ENCODE measurements at places on chromosomes 1 and 21. TPM values are rescaled to one million over a fixed set of nuclear protein-coding genes. Genes with fewer than 3 reads are reported as not detected.

OR2M4 gene
- not detected for total RNA-seq

KCNN3 gene
- total RNA-seq: 0.09 TPM

EFNA1 gene
- total RNA-seq: 82.9 TPM

UBE2U gene
- total RNA-seq: not detected

CA6 gene
- not detected for total RNA-seq

SYT14 gene
- total RNA-seq: 0.09 TPM

TNFRSF1B gene
- 14.7 TPM for total RNA-seq

FMOD gene
- total RNA-seq: 0.47 TPM

LGR6 gene
- not detected for total RNA-seq

HSD3B2 gene
- not detected for total RNA-seq

SIK1 gene
- total RNA-seq: 10.4 TPM

AK5 gene
- 7.4 TPM for total RNA-seq

TDRKH gene
- 4.9 TPM for total RNA-seq

ATP8B2 gene
- 66.5 TPM for total RNA-seq

OR2T35 gene
- total RNA-seq: not detected

Data from endothelial cell of coronary artery (primary cell).